NCI-H187 (cell line): ENCODE measurements at places on chromosomes 5 and 9.

- no peak for DNase-seq
These were observed 78.1 kb upstream of the PRLR start for GRCh38 chr5:35308421-35308820.

GRCh38 chr9:132412089-132412488 is 2.1 kb downstream of the CFAP77 start:
- DNase-seq, result no peak

GRCh38 chr9:71250581-71250980 is 129.2 kb upstream of the TRPM3 start:
- DNase-seq, result no peak

- DNase-seq, result no peak
These were observed 2.4 kb upstream of the RXFP3 start for GRCh38 chr5:33933723-33934169.

- DNase-seq, result no peak
These were observed 320.1 kb downstream of the ADAMTS6 start for GRCh38 chr5:65161655-65162054.

GRCh38 chr9:88936132-88936531 is 55.1 kb upstream of the S1PR3 start:
- no peak for DNase-seq

GRCh38 chr5:143225511-143225910 is 178.0 kb downstream of the NR3C1 start:
- no peak for DNase-seq

DNA sequence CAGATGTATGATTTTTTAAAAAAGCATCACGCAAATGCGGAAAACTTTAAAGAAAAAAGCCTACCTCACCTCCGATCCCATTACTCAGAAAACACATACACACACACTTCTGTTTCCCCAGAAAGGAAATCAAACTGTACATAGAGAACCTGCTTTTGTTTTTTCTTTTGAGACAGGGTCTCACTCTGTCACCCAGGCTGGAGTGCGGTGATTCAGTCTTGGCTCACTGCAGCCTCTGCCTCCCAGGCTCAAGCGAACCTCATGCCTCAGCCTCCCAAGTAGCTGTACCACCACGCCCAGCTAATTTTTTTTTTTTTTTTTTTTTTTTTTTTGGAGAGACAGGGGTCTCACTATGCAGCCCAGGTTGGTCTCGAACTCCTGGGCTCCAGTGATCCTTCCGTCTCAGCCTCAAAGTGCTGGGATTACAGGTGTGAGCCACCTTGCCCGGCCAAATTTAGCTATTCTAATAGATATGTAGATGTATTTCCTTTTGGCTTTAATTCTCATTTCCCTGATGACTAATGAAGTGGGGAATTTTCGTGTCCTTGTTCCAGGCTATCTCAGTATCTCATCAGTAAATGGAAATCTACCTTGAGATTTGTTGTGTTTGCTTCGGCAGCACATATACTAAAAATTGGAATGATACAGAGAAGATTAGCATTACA is 25.7 kb upstream of the EEIG1 start:
- DNase-seq, result no peak

GRCh38 chr5:91110686-91111085 is 272.4 kb downstream of the ARRDC3 start:
- no peak for DNase-seq

GRCh38 chr9:42396318-42396717 is 212.9 kb downstream of the SPATA31A6 start:
- no peak for DNase-seq

GRCh38 chr9:23850242-23850689 is 24.2 kb upstream of the ELAVL2 start:
- DNase-seq, result peak; percentile 25

DNA sequence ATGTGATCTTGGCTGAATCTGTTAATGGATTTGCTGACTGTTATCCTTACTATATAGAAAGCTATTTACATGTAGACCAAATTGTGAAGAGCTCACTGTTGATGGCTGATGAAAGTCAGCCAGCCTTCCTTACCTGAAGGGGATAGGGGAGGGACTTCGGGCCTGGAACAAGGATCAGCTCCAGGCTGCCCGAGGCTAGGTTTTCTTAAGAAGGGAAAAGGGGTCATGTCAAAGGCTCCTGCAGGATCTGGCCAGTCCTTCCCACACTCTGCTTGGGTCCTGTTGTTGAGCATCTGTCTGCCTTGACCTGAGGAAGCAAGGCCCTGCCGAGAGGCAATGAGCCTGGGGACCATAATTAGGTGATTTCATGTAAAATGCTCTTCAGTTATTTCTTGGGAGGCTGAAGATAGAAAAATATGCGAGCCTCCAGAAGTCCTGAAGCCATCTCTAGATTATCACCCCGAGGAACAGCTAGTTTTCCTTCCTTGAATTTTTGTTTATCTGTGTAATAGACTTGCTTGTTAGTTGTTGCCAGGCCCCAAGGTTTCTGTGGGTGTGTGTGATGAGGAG is 261.4 kb downstream of the PDZD2 start:
- DNase-seq, result no peak

DNA sequence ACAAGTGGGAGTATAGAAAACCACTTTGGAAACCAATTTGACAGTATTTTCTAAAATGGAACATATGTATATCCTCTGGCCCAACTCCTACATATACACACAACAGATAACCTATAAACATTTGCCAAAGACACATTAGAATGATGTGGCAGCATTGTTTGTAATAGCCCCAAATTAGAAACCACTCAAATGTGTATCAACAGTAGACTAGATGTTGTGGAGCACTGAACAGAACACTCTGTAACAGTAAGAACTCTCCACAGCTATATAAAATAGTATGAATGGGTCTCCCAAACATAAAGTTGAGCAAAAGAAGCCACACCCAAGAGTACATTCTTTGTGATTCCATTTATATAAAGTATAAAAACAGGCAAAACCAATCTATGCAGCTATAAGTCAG is 6.1 kb downstream of the ZNF622 start:
- DNase-seq, result no peak

DNA sequence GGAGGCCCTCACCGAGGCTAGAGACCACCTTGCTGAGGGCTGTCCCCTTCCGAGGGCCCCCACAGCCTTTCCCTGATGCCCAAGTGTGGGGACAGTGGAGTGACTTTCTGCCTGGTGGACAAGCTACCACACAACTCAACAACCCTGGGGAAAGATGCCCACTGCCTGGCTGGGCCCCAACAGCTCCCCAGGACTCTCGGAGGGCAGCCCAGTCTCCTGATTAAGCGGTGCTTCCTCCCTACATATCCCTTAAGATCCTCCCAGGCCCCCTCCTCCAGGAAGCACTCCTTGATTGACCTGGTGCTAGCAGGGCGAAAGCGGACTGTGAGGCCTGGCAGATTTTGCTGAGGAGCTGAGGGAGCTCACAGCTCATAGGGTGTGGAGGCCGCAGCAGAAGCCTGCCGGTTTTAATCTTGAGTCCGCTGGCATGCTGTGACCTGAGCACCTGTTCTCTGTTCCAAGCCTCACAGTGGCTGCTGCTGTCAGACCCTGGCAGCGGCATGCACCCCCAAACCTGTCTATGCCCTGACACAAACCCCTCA is 2.2 kb downstream of the NSMF start:
- DNase-seq, result no peak

GRCh38 chr5:63263411-63263810 is 684.8 kb downstream of the LRRC70 start:
- DNase-seq, result no peak

- no peak for DNase-seq
These were observed 1740.9 kb upstream of the CDH9 start for GRCh38 chr5:28779161-28779754.

DNA sequence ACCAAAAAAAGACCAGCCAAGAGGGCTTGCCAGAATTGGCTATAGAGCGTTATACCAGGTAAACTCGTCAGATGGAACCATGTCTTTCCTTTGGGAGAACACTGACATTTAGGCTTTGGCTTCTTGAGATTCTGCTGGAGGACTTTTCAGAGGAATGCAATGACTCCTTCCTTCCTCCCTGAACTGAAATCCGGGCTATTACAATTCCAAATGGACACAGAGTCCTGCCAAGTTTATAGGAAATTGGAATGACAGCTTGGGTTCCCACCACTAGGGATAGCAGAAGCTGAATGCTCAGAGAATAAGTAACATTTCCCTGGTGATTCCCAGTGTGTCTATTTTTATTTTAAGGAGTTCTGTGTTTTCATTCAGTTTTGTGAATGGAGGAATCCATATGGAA is 143.0 kb downstream of the FGF1 start:
- DNase-seq, result no peak

GRCh38 chr5:107300721-107301327 is 369.9 kb downstream of the EFNA5 start:
- DNase-seq, result no peak

- no peak for DNase-seq
These were observed 65.2 kb downstream of the MRPL36 start for GRCh38 chr5:1734271-1734907.

- DNase-seq, result no peak
These were observed 206.5 kb downstream of the GABRB2 start for GRCh38 chr5:161340012-161340411.

GRCh38 chr9:124005029-124005771 is 6.4 kb upstream of the LHX2 start:
- no peak for DNase-seq

- no peak for DNase-seq
These were observed 38.8 kb downstream of the PAEP start for GRCh38 chr9:135600296-135600817.

GRCh38 chr9:70553707-70554673 is 139.5 kb upstream of the KLF9 start:
- DNase-seq, result no peak

GRCh38 chr9:33161011-33161588 is 6.0 kb downstream of the B4GALT1 start:
- DNase-seq, result no peak
